ENCODE measurements at places on chromosomes 3 and 15.

DNA sequence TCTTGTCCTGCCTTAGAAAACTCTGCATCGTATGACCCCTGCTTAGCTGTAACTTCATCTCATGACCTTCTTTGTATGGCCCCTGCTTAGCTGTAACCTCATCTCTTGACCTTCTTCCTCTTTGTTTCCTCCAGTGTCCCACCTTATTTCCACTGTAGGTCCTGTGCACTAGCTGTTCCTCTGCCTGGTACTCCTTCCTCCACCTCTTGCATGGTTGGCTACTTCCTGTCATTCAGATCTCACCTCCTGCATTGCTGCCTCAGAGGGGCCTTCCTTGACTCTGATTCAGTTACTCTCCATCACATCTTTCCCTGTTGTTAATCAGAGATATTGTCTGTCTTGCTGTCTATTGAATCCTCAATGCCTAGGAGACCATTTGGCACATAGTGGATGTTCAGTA lies 63.2 kb downstream of the PDE8A start:
- no peak for DNase-seq

DNA sequence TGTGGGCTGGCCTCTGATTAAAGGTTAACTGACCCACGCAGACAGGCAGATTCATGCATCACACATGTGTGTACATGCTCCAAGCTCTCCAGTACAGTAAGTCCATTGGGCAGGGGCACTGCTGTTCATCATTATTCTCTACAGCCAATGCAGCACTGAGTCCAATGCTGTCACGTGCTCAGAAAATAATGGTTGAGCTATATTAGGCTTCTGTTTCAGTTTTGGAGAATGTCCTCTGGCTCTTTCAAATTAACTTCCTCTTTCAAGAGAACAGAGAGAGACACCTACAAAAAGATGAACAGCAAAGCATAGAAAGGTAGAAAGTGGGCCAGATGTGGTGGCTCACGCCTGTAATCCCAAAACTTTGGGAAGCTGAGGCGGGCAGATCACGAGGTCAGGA lies 202.6 kb downstream of the MEX3B start:
- DNase-seq = no peak

GRCh38 chr15:64690008-64690407 lies 85.4 kb downstream of the RBPMS2 start:
- no peak for DNase-seq

DNA sequence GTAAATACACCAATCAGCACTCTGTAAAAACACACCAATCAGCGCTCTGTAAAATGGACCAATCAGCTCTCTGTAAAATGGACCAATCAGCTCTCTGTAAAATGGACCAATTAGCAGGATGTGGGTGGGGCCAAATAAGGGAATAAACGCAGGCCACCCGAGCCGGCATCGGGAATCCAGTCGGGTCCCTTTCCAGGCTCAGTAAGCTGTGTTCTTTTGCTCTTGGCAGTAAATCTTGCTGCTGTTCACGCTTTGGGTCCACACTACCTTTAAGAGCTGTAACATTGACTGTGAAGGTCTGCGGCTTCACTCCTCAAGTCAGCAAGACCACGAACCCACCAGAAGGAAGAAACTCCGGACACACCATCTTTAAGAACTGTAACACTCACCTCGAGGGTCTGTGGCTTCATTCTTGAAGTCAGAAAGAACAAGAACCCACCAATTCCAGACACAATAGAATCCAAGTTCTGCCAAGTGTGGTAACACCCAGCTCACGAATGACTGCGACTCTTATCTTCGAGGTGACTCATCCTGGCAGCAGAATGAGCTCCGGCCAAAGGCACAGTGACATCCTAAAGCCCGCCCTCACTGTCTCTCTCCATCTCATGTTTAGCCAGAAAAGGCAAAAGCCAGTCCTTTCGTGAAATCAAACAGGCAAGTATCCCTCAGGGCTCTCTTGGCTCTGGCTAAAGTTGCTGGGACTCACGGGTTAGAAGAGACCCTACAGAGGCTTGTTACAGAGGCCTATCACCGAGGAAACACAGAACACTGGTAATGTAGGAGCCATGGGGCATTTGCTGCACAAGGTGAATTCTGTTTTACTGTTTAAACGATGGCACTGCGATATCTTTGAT lies 155.2 kb downstream of the FAM43A start:
- DNase-seq = no peak

- DNase-seq = no peak
Measured at GRCh38 chr15:57251308-57251707, 125.0 kb upstream of the CGNL1 start.

DNA sequence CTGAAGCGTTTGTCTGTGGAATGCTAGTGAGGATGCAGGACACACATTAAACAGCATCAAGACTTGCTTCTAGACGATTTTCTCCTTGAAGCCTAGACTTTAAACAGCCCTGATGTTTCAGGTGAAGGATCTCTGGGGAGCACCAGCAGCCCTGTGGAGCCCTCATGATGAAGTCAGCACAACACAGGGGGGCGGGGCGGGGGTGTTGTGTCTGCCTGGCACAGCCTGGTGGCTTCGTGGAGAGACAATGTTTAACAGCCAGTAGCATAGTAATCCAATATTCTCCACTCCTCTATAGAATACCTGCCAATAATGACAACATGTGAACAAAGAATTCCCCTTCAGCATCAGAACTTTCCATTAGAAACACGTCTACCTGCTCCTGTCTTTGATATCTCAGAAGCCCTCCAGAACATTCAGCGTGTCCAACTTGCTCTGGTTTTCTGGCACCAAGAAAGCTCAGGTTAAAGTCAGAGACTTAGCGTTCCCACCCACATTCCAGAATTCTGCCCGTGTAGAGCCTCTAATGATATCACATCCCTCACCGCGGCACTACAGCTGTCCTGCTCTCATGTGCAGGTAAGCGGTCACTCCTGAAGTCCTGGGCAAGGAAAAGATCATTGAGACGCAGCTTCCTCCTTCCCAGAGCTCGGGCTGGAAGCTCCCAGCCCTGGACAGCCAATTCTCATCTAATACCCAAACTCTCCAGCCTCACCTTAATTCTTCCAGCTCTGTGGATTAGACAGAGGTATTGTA lies 98.0 kb downstream of the ATP10A start:
- no peak for DNase-seq

DNA sequence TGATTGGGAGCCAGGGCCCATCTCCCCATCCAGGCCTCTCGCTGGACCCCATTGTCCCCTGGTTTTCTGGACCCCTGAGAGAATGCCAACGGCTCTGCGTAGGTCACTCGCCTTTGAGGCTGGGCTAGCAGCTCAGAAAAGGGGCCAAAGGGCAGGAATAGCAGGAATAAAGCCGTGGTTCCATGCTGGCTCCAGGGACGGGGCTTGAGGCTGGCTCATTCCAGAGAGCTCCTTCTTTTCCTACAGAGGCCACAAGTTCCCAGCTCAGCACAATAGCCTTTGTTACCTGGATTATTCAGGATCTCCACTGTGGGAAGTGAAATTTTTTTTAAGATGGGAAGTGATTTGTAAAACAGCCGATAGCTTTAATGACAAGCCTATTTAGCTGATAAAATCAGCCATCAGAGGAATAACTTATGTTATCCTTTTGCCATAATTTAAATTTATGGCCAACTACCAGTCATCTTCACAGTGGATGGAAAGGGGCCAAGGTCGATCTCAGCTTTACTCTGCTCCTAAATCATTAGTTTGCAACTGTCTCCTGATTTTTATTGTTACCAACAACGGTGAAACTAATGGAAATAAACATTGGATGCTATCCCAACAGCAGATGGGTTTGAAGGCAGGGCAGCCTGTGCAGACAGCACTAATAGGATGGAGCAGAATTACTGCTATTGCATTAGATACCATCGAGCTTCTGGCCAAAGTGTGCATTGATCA lies 124.3 kb downstream of the TMEM266 start:
- DNase-seq = no peak

DNA sequence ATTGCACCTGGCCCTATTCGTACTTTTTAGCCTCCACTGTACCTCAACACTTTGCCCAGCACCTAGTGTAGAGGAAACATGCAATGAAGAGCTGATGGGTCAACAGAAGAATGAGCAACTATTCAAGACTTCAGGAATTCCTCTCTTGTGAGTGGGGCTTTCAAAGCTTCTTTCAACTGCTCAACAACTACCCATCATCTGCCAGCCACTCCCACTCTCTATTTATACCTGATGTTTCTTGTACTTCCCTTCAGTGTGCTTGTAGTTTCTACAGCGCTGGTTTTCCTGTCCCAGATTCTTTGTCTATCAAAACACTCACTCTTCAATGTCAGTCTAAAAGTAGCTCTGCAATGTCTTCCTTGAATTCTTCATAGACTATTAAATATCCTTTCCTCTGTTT lies 168.3 kb upstream of the LPP start:
- no peak for DNase-seq

DNA sequence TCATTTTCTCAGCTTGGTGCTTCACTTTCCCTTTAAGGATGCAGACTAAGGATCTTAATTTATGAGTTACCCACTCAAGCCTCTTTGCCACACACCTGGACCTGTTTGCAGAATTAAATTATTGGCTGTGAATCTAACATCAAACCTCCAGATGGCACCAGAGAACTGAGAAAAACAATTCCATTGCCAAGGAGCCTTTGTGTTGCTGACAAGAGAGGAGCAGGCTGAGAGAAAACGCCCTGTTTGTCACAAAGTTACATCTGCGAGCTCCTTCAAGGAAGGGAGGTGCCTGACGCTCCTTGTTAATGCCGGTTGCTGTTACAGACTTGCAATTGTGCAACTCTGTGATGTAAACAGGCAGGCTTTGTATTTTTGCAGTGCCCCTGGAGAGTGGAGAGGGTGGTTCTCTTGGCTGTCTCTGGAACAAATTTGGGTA lies 36.3 kb upstream of the TMC3 start:
- DNase-seq = peak; percentile 50

GRCh38 chr15:64985366-64986033 lies 4.2 kb downstream of the SPG21 start:
- no peak for DNase-seq

- DNase-seq = no peak
Measured at GRCh38 chr15:69013726-69014406, 629 bp upstream of the NOX5 start.

- no peak for DNase-seq
Measured at GRCh38 chr3:191357909-191358308, 27.6 kb upstream of the UTS2B start.

- DNase-seq = no peak
Measured at GRCh38 chr3:42906848-42907183, 874 bp downstream of the ZNF662 start.

GRCh38 chr3:161016417-161017313 lies 88.5 kb downstream of the B3GALNT1 start:
- no peak for DNase-seq

DNA sequence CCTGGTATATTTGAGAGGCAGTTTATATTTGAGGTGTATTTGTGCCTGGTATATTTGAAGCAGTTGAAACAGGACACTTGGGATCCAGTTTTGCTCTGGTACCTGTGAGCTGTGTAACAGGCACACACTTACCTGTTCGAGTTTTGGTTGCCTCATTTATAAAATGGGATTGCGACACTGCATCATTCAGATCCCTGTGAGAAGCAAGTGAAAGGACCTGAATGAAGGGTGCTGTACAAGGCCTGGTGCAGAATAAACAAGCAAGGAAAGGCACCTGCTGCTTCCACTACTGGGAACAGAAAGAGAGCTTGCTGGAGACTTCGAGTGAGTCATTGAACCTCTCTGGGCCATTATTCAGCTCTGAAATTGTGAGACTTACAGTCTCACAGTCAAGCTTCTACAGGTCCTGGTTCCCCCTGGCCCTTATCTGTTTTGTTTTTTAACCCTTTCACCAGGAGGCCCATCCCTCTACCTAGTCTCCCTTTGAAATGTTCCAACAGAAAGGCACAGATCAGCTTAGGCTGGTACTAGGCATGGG lies 11.5 kb downstream of the FETUB start:
- no peak for DNase-seq

GRCh38 chr15:99963096-99963825 lies 230.0 kb upstream of the LYSMD4 start:
- no peak for DNase-seq

DNA sequence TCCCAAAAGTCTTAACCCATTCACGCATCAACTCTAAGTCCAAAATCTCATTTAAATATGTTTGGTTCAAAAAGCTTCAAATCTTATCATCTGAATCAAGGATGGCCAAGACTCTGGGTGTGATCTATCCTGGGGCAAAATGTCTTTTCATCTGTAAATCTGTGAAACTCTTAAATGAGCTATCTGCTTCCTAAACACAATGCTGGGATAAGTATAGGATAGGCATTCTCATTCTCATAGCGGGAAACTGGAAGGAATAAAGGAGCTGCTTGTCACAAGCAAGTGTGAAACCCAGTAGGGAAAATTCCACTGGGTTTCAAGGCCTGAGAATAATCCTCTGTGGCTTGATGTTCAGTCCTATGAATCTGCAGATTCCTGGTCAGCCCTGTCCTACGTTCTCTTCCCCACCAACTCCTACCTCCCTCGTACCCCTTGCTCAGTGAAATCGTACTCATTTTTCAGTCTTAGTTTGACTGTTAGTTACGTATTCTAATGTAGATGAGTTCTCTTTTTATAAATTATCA lies 156.7 kb downstream of the EPHA3 start:
- DNase-seq = no peak

GRCh38 chr15:62455441-62455921 lies 290.4 kb upstream of the C2CD4B start:
- DNase-seq = peak; percentile 52

DNA sequence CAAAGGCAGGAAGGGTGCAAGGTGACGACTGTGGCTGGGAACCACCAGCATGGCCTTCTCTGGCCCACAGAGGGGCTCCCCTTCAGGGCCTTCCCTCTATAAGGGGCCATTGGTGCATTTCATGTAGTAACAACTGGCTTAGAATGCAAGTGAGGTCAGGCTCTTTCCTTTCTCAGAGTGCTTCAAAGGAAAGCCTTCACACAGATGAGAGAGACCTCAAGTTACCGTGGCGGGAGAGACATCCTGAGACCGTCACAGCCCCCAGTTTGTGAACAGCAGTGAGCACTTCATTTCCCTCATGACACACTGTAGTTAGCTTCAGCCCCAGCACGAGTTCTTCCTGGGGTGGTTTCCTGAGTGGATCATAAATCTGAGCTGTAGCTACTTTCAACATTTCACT lies 96.6 kb upstream of the LIMD1 start:
- DNase-seq = no peak

DNA sequence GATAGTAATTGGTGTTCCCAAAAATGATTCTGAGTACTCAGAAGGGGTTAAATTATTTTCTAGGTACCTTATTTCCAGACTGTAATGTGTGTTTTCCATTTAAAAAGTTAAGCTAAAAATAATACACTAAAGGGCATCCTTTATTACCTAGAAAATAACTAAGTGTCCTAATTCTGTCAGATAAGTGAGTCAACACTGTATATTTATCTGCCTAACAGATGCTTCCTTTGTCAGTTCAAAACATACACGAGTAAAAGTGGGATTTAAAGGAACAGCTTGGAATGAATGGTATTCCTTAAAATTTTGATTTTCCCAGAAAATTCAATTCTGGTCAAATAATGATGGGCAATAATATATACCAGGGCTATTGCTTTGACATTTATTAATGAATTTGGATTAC lies 78.3 kb downstream of the ADAMTSL3 start:
- no peak for DNase-seq
